ENCODE measurements at places on chromosomes 3 and 15.

DNA sequence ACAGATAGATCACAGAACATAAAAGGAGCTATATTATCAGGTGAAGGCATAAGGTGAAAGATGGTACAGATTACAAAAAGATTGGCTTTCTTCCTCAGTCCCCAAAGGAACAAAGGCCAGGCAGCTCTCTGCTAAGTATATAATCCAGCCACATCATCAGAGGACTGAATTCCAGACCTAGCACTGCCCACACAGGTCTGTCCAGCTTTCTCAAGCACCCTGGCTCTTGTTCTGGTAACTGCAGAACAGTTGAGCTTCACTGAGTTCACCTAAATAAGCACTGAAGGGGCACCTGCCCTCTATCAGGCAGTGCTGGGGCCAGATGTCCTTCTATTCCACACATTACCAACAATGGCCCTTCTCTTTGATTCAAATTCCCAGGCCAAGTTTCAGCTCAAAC lies 6.3 kb downstream of the DUOXA1 start:
- no peak for DNase-seq

DNA sequence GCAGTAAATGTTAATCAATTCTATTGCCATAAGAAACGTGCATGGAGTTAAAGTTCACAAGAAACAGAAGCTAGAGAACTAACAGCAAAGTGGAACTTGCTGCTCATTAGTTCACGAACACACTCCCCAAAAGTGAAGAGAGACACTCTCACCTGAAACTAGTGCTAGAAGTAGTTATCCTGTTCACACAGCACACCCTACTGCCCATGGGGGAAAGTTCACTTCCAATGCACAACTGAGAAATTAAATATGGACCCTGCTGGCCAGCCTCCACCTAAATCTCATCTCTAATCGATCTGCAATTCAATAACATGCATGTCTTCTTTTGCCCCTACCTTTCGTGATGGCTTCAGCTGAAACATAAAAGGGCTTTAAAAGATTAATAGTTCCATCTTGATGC lies 39.4 kb upstream of the FRMD4B start:
- DNase-seq: no peak

GRCh38 chr15:57551715-57552677 lies 39.7 kb upstream of the MYZAP start:
- DNase-seq: peak; percentile 51

DNA sequence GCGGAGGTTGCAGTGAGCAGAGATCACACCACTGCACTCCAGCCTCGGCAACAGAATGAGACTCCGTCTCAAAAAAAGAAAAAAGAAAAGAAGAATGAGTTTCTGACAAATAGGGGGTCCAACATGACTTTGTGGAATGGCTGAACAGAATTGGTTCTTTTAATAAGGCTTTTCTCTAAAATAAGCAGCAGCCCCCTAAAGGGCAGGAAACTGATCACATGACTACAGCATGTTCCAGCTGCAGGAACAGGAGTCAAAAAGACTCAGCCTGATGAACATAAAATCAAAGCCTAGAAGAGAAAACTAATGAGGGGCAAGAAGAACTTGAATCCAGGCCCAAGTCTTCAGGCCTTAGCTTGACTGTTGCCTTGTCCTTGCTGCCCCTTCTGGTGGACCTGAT lies 89.7 kb upstream of the ARRDC4 start:
- no peak for DNase-seq

GRCh38 chr3:84772841-84773240 lies 185.9 kb upstream of the CADM2 start:
- peak; percentile 25 for DNase-seq
